Glutamatergic neuron (in vitro differentiated cells): ENCODE measurements at places on chromosomes 3 and 15. TPM values are rescaled to one million over a fixed set of nuclear protein-coding genes. Genes with fewer than 3 reads are reported as not detected.
A peak's percentile ranks its signal among the peaks of the same experiment; 100 is the strongest.

C15orf39 gene
- 9.0 TPM for total RNA-seq

DNA sequence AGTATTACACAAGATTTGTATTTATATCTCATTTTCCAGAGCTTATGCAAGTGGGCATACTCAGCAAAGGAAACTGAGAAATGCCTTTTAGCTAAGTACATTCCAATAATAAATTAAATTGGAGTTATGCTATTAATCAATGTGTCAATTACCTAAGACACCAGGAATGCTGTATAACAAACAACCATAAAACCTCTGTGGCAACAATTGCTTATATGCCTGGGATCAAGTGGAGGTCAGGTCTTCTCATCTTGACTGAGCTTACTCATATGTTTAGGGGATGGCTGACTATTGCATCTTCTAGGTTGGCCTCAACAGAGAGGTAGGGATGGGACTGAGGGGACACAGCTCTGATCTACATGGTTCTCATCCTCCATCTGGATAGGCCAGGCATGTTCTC is 30.7 kb downstream of the CD200R1L start:
- H3K27ac ChIP-seq = no peak overlapping the region
- no peak for DNase-seq
- H3K4me3 ChIP-seq = no peak overlapping the region
- peaks cover 3% of the 10 kb centered on the region for H3K36me3 ChIP-seq
- peaks cover 9% of the 10 kb centered on the region for H3K4me1 ChIP-seq
- H3K27me3 ChIP-seq = peaks cover 1% of the 10 kb centered on the region

CYP19A1 gene
- not detected for total RNA-seq

DNA sequence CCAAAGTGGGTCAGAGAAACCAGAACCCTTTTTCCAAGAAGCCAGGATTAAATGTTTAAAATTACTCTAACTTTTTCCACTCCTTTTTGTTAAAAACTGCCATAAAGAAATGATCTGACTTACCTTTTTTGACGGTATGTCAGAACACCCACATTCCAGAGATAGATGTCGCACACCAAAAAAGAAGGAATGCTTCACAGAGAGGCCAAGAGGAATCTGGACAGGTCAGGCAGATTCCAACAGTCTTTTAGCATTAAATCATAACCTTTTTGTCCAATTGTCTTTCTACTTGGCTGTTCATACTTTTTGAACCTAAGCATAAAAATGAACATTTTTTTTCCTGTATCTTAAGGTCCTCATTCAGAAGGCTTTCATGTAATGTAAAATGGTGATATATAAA is 846.9 kb downstream of the NSUN3 start:
- H3K4me1 ChIP-seq = peaks cover 2% of the 10 kb centered on the region
- H3K36me3 ChIP-seq = no peaks in the 10 kb centered on the region
- no peak overlapping the region for H3K4me3 ChIP-seq
- DNase-seq = no peak
- H3K27me3 ChIP-seq = peaks cover 2% of the 10 kb centered on the region
- no peak overlapping the region for H3K27ac ChIP-seq

DNA sequence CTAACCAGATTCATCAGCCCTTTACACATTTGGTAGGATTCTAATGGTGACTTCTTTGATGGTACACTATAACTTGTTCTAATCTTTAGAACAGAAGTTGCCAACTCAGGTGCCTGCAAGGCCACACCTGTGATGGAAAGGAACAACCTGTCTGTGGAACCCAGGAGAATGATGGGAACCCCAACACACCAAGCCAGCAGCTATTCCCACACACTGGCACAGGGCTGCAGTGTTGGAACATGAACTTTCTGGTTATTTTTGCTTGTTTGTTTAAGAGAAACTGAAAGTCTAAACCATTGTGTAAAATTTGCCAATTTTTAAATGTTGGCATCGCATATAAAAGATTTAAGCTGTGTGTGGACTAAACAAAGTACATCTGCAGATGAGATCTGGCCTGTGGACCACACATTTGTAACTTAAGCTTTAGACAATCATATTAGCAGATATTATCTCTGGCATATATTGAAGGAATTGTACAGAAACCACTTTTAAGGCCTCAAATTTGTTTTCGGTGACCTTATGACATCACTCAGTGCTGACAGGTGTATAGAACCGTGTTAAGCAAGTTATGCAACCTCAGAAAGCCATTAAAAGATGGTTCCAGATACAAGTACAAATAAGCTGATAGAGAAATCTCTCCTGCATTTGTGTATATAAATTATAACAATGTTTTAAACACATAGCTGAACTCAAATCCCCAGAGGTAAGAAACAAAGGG is 242.9 kb downstream of the SLC9A9 start:
- H3K36me3 ChIP-seq = no peaks in the 10 kb centered on the region
- H3K27ac ChIP-seq = no peak overlapping the region
- H3K4me3 ChIP-seq = no peak overlapping the region
- no peaks in the 10 kb centered on the region for H3K4me1 ChIP-seq
- DNase-seq = no peak

DNA sequence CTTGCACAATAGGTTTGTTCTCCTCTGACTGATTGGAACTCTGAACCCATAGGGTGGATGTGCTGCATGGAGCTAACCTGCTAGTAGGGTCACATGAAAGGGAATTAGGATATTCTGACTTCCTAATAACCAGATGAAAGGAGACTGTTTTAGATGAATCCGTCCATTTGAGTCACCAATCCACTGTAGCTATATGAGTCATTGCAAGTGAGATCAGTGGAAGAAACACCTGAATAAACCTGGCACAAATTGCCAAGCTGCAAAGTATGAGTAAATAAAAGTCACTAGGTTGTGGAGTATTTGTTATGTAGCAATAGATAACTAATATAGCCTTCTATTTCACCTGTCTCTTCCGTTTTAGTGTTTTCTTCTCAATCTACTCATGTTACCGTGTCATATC is 584.4 kb downstream of the PDCD6IP start:
- H3K4me1 ChIP-seq = peaks cover 10% of the 10 kb centered on the region
- no peak for DNase-seq
- no peaks in the 10 kb centered on the region for H3K36me3 ChIP-seq
- no peaks in the 10 kb centered on the region for H3K27me3 ChIP-seq
- H3K27ac ChIP-seq = no peak overlapping the region

GRCh38 chr3:141385406-141386125 is 17.3 kb downstream of the ZBTB38 start:
- peaks cover 2% of the 10 kb centered on the region for H3K27me3 ChIP-seq
- no peak for DNase-seq
- peak overlapping the region; percentile 94 for H3K27ac ChIP-seq

SGO1 gene
- total RNA-seq = 5.0 TPM

GOLGA8M gene
- total RNA-seq = not detected

GRCh38 chr15:63978511-63979261 is 67.6 kb downstream of the DAPK2 start:
- DNase-seq = no peak
- no peak overlapping the region for H3K4me3 ChIP-seq
- H3K4me1 ChIP-seq = peaks cover 20% of the 10 kb centered on the region
- H3K27me3 ChIP-seq = peaks cover 7% of the 10 kb centered on the region

KNL1 gene
- 4.0 TPM for total RNA-seq

GRAMD1C gene
- 2.1 TPM for total RNA-seq

- H3K4me1 ChIP-seq = no peaks in the 10 kb centered on the region
- H3K36me3 ChIP-seq = no peaks in the 10 kb centered on the region
- no peak for DNase-seq
- H3K27ac ChIP-seq = no peak overlapping the region
These were observed 5.5 kb upstream of the CD200 start for GRCh38 chr3:112327371-112327951.
